ENCODE measurements at places on chromosomes 11 and 22.

GRCh38 chr11:45252134-45252856 is 33.8 kb downstream of the SYT13 start:
- no peak for DNase-seq

GRCh38 chr11:28009996-28010395 is 98.0 kb downstream of the KIF18A start:
- no peak for DNase-seq

DNA sequence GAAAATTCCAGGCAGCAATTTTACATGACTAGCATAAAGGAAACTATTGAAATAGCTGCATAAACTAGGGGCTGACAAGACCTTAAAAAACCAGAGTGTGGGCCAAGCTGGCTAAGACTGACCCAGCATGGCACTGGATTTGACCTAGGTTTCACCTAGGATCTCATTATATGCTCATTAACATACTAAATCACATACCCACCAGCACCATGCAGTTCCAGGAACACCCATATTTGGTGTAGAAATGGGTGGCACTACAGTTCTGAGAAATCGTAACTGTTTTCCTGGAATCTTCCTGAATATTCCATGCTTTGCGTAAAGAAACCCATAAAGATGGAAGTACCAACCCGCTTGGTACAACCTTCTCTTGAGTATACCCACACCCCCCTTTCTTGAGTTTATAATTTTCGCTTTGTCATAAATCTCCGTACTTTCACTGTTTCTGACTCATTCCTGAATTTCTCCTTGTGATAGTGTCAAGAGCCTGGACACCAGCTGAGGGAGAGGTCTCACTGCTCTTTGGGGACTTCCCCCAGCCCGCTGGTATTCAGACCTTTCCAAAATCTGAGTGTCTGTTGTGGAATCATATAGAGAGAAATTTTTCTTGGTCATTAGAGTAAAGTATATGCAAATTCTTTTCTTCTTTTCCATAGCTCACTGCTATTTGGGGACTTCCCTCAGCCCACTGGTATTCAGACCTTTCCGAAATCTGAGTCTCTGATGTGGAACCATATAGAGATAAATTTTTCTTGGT is 55.1 kb downstream of the MTMR3 start:
- no peak for DNase-seq

DNA sequence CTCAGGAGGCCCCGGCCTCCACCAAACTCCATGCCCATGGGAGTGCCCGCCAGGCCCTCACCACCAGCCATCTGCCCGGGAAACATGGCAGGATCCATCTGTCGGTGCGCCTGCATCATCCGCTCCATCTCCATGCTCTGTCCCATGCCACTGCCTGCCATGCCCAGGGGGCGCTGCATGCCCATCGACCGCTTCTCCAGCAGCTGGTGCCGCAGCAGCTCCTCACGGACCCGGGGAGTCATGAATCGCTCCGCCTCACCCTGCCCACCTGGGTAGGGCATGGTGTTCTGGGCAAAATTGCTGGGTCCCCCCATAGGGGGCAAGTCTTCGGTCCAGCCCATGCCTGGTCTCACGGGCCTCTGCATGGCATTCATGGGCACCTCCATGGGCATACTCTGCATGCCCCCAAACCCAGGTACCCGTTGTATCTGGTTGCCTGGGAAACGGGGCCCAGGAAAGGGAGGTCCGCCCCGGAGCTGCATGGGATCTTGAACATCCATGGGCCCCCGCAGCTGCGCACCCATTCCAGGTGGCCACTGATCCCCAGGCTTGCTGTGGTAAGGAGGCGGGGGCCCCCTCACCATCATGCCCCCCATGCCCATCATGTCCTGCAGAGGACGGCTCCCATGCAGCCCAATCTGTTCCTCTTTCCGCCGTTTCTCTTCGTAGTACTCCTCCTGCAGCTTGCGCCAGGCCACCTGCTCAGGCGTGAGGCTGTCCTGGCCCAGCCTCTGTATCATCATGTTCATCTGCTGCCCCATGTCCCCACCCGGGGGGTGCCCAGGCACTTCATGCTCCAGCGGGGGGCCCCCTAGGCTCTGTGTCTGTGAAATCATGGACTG is 18.0 kb downstream of the CXCR5 start:
- DNase-seq: no peak

DNA sequence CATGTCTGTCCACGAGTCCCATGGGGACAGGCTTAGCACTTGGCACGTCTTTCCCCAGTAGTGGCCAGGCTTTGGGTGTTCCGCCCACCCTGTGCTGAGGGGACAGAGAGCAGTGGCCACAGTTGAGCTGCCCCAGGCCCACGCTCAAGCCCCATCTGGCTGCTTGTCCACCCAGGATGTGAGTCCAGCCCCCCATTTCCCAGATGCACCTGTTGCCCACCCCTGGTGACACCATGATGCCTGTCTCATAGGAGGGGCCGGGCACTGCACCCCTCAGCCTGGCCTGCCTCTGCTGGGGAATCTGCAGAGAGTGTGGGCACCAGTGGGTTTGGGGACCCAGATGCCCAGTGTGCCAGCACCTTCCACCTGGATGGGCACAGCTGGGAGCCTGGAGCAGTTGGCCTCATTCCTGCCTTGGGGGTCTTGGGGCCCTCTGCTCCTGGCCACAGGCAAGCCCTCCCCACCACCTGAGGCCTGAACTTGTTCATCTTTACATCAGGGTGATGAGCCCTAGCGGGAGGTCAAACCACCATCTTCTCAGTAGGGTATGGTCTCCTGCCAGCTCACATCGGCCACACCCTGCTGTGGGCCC is 5.7 kb downstream of the SIGIRR start:
- DNase-seq: no peak

- DNase-seq: peak; percentile 67
Observed at GRCh38 chr11:119091178-119091577, 6.5 kb downstream of the HMBS start.

DNA sequence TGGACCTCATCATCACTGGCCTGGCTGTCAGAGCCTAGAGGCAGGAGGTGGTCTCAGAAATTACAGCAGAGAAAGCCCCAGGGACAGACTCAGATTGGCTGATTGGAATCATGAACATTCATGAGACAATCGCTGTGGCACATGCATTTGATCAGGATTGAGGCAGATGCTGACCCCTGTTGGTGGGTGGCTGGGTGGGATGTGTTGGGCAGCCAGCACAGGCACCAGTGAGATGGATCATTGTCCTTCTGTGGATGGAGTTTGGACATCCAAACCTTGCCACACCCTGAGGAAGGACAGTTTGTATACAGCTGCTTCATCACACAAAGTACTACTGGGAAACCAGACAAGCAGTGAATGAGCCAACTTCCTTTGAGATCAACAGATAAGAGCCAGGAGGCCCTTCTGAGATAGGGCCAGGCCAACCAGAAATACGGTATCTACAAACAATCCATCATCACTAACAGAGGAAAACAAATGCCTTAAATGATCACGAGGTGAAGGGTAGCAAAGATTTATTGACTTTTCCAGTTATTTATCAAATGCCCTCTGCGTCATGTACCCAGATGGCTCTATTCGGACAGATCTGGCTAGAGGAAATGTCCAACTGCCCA is 17.3 kb downstream of the COMMD9 start:
- no peak for DNase-seq

GRCh38 chr22:39470451-39471291 is 13.9 kb downstream of the MGAT3 start:
- no peak for DNase-seq

DNA sequence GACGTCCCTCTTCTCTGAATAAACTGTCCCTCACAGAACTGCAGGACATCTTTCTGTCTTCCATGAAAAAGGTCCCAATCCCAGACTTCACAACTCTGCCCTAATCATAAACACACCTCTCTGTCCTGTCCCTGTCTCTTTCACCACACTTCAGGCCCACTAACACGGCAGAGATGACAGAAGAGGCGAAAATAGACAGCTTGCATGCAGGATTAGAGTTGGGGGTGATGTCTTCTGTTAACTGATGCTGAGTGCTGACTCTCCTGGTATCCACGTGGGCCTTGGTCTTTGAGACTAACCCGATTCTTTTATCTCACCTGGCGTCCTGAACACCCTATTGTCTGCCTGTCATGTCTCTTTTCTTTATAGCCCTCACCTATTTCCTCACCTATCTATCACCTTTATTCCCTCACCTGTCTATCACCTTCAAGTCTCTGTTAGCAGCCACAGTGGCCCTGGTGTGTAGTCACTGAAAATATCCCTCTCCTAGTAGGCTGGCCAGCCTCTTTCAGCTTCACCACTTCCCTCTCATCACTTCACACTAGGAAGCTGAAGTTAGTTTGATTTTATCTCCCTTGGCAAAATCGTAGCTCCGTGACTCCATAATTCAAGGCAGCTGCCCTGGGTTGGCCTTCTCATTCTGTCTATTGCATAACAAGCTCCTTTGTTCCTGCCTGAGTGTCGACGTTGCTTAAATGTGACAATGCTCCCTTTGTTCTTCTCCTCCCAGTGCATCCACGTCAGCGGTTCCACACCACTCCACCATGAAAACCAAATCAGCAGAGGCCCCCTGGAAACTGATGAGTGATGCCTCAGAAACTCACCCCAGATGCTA is 30.6 kb upstream of the DRD2 start:
- peak; percentile 57 for DNase-seq

GRCh38 chr11:108207683-108208060 is 14.8 kb downstream of the NPAT start:
- no peak for DNase-seq

GRCh38 chr22:27340047-27340446 is 461.5 kb downstream of the MN1 start:
- no peak for DNase-seq

Measured in foreskin fibroblast (primary cell).